ENCODE measurements at places on chromosomes 12 and 14. TPM values are rescaled to one million over a fixed set of nuclear protein-coding genes. Genes with fewer than 3 reads are reported as not detected.

The PPP1R1A gene
- not detected for total RNA-seq

The GPR162 gene
- total RNA-seq = 0.51 TPM

DNA sequence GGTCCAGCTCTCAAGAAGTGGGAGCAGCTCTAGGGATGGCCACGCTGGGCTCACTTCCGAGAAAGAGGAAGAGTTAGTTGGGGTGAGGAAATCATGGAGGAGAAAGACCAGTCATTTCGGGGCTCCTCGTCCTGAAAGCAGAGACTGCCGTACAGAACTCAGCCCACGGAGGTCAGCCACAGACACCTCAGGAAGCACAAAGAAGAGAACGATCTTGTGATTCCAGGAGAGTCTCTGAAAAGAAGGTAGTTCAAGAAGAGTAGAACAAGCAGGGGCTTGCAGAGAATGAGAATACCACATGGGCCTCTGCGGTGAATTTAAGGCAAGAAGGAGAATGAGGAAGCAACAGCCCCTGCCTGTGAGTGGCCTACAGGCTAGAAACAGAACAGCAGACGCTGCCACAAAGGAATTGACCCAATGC lies 311.9 kb downstream of the CACNA1C start:
- no peak for DNase-seq

GRCh38 chr12:71718611-71719010 lies 32.7 kb downstream of the TMEM19 start:
- DNase-seq = no peak

DNA sequence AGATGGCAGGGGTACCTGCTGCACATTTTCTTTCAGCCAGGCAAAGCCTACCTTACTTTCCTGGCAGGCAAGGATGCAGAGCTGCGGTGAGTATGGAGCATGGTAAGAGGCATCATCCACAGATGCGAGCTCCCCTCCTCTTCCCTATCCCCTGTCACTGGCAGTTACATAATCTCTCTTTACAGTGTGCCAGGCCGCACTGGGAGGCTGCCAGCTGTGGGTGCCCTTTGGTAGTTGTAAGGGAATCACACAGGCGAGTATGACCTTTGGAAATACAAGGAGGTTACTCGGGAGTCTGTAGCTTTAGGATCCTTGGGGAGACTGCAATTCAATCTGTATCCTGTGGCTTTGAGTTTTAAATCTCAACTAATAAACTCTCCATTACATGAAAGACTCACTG lies 132.5 kb downstream of the KTN1 start:
- DNase-seq = no peak

DNA sequence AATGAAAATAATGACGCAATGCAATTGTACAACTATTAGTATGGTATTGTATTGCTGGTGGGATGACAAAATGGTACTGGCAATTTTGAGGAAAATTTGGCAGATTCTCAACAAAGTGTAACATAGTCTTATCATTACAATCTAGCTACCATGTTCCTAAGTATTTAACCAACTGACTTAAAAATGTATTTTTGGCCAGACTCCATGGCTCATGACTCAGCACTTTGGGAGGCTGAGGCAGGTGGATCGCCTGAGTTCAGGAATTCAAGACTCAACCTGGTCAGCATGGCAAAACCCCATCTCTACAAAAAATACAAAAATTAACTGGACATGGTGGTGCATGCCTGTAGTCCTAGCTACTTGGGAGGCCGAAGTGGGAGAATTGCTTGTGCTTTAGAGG lies 1409.5 kb downstream of the AACS start:
- no peak for DNase-seq

- DNase-seq = peak; percentile 38
Observed at GRCh38 chr14:24297190-24297964, 2.2 kb downstream of the DHRS1 start.

DNA sequence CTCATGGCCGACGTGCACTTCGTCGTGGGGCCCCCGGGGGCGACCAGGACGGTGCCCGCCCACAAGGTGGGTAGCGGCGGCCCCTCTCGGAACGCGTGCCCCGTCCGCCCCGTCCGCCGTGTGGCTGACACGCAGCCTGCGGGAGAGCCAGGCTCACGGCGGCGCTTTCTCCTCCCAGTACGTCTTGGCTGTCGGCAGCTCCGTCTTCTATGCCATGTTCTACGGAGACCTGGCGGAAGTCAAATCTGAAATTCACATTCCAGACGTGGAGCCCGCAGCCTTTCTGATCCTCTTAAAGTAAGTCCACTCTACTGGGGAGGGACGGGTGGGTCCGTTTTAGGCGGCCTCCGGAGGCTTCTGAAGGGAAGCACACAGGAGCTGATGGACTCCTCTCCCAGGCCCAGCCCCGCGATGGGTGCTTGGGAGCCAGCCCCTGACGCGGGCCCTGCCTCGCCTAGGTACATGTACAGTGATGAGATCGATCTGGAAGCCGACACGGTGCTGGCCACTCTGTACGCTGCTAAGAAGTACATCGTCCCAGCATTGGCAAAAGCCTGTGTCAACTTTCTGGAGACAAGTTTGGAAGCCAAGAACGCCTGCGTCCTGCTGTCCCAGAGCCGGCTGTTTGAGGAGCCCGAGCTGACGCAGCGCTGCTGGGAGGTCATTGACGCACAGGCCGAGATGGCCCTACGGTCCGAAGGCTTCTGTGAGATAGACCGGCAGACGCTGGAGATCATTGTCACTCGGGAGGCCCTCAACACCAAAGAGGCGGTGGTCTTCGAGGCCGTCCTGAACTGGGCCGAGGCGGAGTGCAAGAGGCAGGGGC lies 1.1 kb downstream of the BTBD6 start:
- DNase-seq = peak; percentile 67

DNA sequence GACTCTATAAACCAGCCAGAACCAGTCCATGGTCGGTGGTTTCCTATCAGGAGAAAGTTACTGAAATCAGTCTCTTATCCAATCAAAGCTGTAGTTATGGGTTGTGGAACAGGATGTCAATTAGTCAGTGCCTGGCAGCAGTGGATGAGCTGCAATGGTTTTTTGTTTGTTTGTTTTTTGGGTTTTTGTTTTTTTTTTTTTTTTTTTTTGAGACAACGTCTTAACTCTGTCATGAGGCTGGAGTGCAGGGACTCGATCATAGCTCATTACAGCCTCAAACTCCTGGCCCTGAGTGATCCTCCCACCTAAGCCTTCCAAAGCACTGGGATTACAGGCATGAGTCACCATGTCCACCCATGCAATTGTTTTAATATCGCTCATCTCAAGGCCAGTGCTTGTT lies 113.3 kb upstream of the CAND1 start:
- DNase-seq = peak; percentile 51

GRCh38 chr12:45268672-45269411 lies 52.9 kb downstream of the ANO6 start:
- DNase-seq = peak; percentile 82

GRCh38 chr14:73695082-73695481 lies 19.1 kb downstream of the PNMA1 start:
- DNase-seq = no peak

GRCh38 chr14:95620659-95621059 lies 65.6 kb upstream of the TCL1B start:
- no peak for DNase-seq

DNA sequence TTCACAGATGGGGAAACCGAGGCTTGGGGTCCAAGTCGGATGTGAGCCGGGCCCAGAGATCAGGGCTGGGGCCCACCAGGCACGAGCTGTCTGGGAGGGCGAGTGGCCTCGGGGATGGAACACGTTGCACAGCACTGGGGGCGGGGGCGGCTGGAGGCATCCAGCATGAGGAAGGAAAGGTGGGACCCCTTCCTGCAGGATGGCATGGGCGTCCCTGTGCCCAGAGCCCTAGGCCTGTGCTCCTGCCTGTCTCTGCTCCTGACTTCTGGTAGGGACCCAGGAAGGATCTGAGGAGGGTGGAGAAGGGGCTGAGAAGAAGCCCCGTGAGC lies 183.4 kb downstream of the KIF26A start:
- no peak for DNase-seq

DNA sequence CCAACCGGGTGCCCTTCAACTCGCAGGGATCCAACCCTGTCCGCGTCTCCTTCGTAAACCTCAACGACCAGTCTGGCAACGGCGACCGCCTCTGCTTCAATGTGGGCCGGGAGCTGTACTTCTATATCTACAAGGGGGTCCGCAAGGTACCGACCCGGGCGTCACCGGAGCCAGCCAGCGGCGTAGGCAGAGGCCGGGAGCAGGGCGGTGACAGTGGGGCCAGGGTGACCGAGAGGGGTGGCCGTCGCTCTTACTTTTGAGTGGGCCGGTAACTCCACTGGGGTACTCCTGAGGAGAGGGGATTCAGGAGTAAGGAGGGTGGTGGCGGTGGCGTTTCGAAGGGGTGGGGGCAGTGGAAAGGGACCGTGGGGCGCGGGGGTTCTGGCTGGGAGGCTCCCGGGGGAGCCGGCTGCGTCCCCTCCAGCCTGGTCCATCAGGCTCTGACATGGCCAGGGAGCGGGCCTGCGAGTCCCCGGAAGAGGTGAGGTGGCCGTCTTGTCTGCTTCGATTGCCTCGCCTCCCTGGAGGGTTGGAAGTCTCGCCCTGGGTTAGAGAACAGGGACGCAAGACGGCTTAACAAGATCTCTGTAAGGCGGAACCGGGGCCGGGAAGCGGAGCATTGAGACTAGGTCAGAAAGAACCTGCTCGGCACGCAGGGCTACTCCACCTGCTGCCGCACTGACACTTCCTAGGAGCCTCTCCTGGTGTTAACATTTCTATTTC lies 491 bp downstream of the WDR20 start:
- DNase-seq = peak; percentile 69

- DNase-seq = no peak
Observed at GRCh38 chr12:64265839-64266238, 43.7 kb upstream of the KICS2 start.

DNA sequence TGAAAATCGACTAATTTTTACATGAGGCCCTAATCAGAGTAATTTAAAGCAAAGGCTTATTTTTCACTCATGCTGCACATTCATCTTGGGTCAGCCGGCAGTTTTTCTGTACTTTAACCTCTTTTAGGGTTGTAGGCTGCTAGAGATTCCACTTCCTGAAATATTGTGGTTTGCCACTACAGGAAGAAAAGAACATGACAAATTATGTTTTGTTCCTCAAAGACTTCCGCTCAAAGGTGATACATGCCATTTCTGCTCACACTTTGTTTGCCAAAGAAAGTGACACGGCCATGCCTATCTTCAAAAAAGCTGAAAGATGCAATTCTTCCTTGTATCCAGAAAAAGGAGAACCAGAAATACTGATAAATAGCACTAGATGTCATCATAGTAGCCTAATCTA lies 183.4 kb upstream of the PPFIA2 start:
- DNase-seq = no peak

- DNase-seq = peak; percentile 99
Observed at GRCh38 chr14:103512701-103513611, 9.7 kb downstream of the CKB start.

DNA sequence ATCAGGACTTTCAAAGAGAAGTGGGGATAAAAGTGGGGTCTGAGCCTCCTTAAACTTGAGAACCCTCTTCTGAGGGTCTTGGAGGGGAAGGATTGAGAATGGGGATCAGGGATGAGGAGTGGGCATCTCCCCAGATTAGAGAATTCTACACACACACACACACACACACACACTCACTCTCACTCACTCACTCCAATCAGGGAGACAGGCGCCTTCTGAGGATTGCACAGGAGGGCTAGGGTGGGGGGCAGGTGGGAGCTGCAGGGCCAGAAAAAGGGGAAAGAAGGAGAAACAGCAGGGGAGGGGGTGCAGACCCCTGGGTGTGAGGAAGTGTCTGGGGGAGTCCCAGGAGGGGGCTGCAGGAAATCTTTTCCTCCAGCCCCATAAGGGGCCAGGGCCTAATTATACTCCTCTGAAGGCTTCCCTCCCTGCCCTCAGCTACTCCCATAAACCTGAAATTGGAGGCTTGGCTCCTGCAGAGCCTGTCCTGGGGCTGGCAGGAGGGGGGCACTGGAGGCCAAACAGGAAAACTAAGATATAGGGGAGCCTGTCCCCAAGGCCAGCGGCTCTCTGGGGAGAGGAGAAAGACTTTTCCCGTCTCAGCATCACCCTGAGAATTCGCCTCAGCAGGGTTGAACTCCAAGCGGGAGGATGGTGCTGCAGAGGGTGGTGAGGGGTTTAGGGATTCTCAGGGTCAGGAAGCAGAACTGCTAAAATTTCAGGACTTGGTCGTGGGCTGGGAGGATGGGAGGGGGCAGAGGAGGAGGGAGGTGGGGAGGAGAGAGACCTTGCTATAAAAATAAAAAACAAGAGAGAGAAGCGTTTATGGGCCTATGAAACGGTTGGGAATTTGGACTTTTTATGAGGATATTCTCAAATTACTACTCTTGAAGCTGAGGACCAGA lies 1.6 kb downstream of the HOXC9 start:
- DNase-seq = no peak
